Activated T-helper 9 cell treated with anti-CD3 and anti-CD28 coated beads, Interleukin-2, amount 50 U/mL, for 16 hours (primary cell): ENCODE measurements at places on chromosomes 6 and 20.

GRCh38 chr6:116605935-116606334 is 10.3 kb upstream of the RSPH4A start:
- DNase-seq = no peak

GRCh38 chr20:17605131-17605660 is 35.3 kb downstream of the DSTN start:
- DNase-seq = no peak

DNA sequence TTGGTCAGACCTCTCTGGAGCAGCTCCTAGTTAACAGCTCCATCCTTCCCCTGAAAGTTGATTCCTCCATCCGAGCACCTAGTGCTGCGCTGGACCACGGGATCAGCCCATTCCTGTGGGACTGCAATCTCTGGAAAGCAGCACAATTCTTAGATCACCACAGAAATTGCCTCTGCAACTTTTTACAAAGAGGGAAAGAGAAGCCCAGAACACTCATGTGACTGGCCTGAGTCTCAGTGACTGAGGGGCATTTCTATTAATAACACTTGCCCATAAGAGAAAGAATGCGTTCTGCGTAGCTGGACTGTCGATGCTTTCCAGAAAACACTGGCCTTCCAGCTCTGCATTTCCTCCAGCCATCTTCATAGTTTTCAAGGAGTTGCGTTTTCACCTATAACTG is 18.3 kb downstream of the MPC1 start:
- no peak for DNase-seq

GRCh38 chr6:145699462-145699861 is 35.9 kb downstream of the EPM2A start:
- DNase-seq = no peak

DNA sequence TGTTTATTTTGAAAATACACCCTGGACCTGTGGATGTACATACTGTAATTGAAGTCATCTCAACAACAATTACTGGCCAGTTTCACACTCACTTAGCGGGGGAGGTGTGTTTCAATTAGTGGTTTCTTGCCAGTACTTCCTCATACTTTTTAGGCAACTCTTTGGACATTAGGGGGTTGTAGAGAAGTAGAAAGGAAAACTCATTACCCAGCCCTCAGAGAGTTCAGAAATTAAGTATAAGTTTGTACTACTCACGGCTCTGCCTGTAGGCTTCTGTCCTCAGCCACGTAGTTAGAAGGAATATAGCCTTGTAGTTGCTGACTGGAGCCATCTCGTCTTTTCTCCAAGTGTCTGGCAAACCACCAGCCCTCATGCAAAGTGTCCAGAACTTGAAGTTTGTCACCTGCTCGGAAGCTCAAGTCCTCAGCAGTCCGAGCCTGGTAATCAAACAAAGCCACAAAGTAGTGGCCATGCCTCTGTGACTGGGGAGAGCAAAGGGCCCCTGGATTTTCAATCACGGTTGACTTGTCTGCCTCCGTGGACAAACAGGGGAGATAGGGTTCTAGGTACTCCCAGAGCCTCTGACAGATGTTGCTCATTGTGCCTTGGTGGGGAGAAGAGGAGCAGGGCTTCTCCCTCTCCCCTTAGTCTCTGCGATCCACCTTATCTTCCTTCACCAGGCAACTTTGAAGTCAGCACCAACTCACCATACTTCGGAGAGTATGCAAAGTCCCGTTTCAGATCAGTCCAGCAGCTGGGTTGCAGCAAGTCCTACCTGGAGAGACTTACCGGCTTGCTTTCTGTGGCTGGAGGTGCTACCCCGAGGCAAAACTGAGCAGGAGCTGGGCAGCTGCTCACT is 749 bp downstream of the FRK start:
- DNase-seq = no peak

DNA sequence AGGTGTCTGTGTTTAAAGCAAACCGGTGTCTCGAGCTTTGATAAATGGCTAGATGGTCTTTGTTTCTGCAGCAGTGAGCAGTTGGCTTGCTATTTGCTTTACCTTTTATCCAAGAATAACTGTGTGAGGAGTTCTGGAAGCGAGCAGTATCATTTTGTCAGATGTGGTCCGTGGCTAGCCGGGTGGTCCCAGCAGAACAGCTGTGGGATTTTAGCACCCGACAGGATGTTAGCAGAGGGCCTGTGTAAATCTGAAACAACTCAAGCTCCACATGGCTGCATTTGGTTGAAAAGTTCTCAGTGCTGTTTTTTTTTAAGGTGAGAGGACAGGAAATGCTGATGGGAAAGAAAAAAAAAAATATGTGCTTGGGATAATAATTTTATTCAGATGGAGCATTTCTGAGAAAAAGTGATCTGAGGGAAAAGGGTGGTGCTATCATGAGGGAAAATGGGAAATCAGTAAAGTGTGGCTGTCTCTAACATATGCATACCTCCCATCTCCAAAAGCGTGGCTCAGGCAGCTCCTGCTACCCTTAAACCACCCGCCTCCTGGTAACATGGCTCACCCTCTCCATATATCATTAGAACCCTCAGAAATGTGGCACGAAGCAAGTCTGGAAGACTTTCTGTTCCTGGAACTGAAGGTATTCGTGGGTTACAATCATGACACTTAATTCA is 215.4 kb downstream of the TSHZ2 start:
- no peak for DNase-seq

DNA sequence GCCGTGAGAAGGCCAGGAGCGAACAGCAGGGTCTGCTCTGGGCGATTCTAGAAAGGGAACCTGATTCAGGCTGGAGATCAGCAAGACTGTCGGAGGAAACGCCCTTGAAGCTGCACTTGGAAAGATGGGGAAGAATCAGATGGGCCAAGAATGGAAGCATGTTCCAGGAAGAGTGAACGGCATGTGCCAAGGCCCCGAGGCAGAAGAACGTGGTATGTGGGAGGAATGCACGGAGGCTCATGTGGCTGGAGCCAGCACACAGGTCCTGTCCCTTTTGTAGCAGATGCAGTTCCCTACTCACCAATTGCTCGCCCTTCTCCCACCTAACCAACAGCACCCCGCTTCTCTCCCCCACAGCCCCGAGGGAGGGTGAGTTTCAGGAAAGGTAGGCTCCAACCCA is 180.6 kb downstream of the TFAP2C start:
- no peak for DNase-seq

GRCh38 chr20:43923322-43923721 is 8.7 kb downstream of the TOX2 start:
- DNase-seq = no peak

- DNase-seq = no peak
Observed at GRCh38 chr6:161761966-161762365, 488.1 kb upstream of the AGPAT4 start.

- no peak for DNase-seq
Observed at GRCh38 chr6:30816791-30817739, 67.3 kb upstream of the DDR1 start.

GRCh38 chr6:68333442-68333841 is 301.6 kb upstream of the ADGRB3 start:
- DNase-seq = no peak

DNA sequence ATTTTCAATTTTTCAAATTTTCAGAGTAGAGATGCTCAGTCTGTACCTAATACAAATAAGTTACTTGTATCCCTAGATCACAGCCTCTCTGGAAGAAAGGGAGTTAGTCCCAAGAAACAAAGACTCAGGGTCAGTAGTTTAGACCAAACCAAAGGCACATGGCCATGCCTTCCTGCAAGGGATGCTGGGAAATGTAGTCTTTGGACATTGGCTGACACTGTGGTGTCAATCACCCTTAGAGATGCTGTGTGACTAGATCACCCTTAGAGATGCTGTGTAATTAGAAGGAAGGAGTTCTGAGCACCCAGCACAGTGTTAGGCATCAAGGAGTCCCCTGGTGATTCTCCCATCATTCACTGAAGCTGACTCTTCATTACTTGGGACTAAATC is 202.1 kb downstream of the NFATC2 start:
- no peak for DNase-seq

DNA sequence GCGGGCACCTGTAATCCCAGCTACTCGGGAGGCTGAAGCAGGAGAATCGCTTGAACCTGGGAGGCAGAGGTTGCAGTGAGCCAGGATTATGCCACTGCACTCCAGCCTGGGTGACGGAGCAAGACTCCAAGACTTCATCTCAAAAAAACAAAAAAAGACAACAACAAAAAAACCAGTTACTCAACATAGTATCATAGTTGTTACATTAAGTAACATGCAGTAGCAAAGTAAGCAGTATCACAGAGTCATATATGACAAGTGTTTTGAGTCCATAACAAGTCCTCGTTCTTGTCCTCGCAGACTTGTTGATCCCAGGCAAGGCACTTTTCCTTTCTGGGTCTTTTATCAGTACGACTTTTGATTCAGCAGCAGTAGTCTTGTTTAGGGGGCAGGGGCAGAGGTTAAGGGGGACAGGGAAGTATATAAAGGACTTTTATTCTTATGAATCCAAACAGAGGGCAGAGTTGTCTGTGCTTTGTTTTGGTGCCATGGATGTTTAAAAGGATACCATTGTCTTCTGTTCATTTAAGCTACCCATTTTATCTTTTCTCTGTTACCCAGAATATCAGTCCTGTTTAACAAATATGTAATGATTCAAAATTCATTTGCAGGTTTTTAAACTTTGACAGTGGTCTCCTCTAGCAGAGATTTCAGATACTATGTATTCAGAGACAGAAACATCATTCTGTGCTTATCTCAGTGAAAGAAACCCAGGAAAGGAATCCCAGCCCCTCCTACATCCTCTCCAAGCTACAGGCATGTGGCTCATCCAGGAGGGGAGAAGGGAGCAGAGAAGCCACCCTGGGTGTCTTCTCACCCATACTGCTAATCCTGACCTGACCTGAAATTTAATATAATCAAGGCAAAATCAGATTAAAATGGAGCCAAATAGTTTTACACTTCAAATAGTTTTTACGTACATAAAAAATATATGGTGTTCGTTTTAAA is 137.9 kb upstream of the EDN1 start:
- no peak for DNase-seq

DNA sequence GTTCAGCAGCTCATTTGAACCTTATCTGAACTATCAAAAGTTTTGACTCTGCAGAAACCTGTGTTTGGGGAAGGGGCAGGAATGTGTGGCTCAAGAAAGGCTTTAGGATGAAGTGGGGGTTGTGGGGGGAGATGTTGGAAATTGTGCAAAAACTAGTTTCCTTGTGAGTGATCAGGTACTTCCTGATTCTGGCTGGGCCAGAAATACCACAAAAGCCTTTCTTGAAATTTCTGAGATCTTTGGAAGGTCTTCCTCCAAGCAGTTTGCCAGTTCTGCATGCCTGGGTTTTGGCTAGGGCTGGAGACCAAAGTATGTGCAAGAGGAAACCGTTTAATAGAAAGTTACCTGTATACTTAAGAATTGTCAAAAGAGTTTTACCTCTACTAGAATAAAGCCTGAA is 116.6 kb downstream of the BMP2 start:
- DNase-seq = no peak

- DNase-seq = no peak
Observed at GRCh38 chr20:2207770-2208097, 88.1 kb upstream of the TGM3 start.

DNA sequence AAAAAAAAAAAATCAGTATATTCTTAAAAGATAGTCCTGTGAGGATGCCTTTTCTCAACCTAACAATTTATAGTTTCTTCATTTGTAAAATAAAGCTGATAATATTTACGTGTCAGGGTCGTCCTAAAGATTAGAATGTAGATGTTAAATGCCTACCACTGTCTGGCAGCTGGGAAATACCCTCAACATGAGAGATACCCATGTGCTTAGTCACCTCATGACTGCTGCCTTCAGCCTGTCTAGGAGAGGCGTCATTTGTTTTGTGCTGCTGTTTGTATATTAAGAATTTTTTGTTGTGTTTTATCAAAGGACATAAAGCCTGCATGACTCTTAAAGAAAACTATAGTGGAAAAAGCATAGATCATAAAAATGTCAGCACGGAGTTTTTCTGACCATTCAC is 9.5 kb downstream of the FAM120B start:
- no peak for DNase-seq

GRCh38 chr20:60950561-60950960 is 301.5 kb upstream of the CDH4 start:
- DNase-seq = no peak
